Renal cortical epithelial cell (primary cell): ENCODE measurements at places on chromosomes 16 and 17. TPM values are rescaled to one million over a fixed set of nuclear protein-coding genes. Genes with fewer than 3 reads are reported as not detected.

DNA sequence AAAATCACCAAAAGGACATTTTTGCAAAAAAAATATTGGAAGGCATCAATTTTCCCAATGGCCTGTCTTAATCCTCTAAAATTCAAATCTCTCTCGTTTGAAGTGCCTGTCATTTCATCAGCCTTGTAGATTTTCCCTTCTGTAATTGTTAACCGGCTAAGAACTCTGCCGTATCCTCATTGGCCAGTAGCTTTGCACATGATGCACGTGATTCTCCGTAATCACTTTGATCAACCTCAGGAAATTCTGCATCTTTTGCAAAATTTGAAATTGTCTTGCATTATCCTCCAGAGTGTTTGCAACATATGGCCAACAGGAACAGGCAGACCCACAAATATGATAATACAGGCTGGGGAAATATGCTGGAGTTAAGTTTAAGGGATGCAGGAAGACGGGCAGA lies 184.2 kb upstream of the RPL38 start:
- no peak for DNase-seq

GRCh38 chr17:79983456-79983855 lies 52.2 kb downstream of the TBC1D16 start:
- DNase-seq = no peak

- no peak for DNase-seq
Observed at GRCh38 chr16:3793161-3793576, 75.8 kb upstream of the TRAP1 start.

DNA sequence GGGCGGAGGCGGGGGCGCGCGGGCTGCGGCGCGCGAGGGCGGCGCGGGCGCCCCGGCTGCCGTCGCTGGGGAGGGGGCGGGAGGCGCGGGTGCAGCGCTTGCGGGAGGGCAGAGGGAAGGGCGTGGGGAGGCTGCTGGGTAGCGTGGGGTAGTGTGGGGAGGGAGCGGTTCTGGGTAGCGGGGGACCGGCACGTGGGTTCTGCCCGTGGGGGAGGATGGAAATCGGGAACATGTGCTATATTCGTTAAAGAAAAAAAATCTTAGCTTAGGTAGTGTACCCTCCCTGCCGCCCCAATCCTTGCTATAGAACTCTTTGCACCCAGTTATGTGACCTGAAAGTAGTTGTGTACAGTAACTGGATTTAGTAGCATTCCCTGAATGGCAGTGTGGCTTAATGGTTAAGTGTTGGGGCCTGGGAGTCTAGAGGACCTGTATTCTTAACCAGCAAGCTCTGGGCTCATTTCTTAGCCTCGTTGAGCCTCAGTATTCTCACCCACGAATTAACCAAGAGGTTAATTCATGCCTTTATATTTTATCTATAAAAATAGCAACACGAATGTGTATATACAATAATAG lies 646 bp downstream of the RABEP1 start:
- no peak for DNase-seq

DNA sequence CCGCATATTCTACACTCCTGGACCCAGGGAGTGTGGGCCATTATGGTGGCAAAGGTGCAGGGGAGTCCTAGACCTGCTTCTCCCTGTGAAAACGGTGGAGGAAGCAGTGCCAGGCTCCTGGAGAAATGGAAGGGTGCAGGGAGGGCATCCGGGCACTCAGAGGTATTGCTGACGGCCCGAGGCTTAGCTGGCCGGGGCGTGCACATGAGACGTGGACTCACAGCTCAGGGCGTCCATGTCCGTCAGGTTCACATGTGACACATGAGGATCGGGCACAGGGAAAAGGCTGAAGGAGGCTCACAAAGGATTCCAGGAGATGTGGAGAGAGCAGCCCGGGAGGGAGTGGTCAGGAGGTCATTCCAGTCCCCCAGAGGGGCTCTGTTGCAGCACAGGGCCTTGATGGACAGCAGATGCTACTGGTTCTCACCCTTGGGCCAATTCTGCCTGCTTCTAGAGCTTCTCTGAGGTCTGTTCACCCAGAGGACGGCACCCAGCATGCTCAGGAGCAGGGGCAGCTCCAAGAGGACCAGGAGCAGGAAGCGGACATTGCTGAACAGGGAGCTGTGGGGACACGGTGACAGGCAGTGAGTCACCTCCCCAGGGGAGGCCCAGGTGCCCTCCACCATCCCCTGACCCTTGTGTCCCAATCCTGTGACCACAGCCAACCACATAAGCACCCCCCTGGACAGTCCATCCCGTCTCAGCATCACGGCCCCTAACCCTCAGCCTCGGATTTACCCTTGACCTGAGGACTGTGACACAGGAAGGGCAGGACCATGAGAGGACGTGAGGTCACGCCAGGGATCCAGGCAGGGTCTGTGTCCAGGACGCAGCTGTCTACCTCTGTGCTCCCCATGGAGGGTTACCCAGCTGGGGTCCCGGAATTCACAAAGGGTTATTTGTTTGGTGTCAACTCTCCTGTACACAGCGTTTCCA lies 4.5 kb downstream of the CD300C start:
- no peak for DNase-seq

- peak; percentile 99 for DNase-seq
Observed at GRCh38 chr17:57406131-57406980, 150.0 kb downstream of the MSI2 start.

The PRRT2 gene
- 0.25 and 0.35 TPM in 2 replicates for total RNA-seq

The SLC52A1 gene
- total RNA-seq = 0.52 and 0.55 TPM in 2 replicates

The HES7 gene
- not detected in 2 replicates for total RNA-seq

The CDK5R1 gene
- total RNA-seq = 2.6 TPM in 2 replicates

The EPOP gene
- total RNA-seq = 2.1 and 2.6 TPM in 2 replicates

The GLIS2 gene
- total RNA-seq = 3.6 and 13.5 TPM in 2 replicates

The HOXB13 gene
- total RNA-seq = 0.10 TPM in 1 of 2 replicates, not detected in the other

The FBXW10 gene
- 0.05 TPM in 1 of 2 replicates, not detected in the other for total RNA-seq

The NPIPA2 gene
- 0.25 TPM in 1 of 2 replicates, not detected in the other for total RNA-seq

The NARF gene
- total RNA-seq = 31.1 and 52.4 TPM in 2 replicates
